ENCODE measurements at places on chromosomes 7 and 10.

DNA sequence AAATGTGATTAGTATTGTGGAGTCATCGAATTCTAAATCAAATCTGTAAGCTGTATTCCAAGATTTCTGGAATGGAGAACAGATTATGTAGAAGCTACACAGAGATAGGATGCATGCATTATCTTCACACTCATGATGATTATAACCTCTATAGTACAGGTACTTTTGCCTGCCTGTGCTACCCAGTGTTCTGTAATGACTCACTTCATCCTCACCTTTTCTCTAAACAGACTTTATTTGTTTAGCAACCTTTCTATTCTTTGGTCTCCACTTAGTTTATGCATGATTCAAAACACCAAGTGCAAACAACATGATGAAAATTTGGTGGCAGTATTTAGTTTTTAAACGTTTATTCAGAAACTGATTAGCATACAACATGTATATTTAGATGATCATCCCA is 68.4 kb upstream of the PRPS1L1 start:
- no peak for DNase-seq

DNA sequence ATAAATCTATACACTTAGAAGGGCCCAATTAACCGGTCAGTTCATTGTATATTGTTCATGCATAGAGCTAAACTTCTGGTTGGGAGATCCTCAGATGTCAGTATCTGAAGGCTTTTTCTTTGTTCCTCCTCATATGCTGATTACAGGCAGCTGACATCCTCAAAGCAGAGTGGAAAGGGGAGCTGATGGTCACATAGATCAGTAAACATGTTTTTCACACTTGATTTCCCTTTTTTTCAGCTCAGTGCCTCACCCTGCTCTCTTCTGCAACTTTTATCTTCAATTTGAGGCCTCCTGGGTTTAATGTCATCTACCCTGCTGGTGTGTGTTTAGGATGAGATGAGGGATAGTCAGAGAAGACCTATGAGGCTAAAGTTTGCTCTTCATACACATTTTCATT is 297.9 kb upstream of the FZD1 start:
- DNase-seq: no peak

DNA sequence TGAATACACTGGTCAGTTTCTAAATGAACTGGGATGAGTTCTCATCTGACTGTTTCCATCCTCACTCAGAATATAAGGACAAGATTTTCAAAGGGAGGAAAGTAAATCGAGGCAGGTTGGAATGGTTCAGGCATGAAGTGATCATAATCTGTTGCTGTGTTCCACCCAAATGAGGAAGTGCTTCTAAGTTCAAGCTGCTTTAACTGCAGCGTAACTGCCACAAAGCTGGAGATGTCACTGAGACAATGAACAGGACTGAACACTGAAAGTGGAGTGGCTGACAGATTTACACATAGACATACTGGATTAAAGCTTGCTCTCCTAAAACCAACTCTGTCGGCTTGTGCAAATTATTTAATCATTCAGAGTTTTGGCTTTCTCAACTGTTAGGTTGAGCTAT is 66.6 kb downstream of the GPR37 start:
- DNase-seq: no peak

DNA sequence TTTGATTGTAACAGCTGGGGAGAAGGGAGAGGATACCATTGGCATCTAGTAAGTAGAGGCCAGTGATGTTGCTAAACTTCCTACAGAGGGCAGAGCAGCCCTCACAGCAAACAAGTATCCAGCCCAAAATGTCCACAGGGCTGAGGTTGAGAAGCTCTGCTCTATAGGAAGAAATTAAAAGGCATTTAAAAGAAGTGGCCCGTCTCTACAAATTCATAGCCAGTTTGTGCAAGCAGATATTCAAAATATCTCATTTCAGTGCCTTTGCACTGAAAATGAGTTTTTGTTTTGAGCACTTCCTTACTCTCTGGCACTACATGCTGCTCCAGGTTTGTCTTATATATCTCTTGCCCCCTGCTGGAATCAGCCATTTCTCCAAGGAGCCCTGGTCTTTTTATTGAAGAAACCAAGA is 330.0 kb downstream of the BBS9 start:
- peak; percentile 30 for DNase-seq
